ENCODE measurements at places on chromosomes 2 and 18. TPM values are rescaled to one million over a fixed set of nuclear protein-coding genes. Genes with fewer than 3 reads are reported as not detected.
A peak's percentile ranks its signal among the peaks of the same experiment; 100 is the strongest.

GRCh38 chr18:29188760-29189159 is 1011.8 kb upstream of the CDH2 start:
- no peak for DNase-seq

ANKRD53 gene
- 1.4 TPM for polyA plus RNA-seq

DNA sequence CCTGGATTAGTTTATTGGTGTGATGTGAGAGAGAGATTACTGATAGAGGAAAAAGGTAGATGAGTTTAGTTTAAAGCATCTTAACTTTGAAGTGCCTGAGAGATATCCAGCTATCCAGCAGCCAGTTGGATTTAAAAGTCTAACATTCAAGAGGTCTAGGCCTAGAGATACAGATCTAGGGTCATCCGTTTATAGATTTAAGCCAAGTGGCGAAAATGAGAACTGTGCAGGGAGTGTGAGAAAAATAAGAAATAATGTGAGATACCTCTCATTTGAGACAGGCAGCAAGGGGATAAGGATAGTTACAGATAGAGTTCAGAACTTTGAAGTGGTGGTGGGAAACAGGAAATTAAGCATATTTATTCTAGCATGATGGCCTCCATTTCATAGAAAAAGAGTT is 5.3 kb upstream of the ORC2 start:
- no peak for DNase-seq

- no peak for DNase-seq
Observed at GRCh38 chr2:56206250-56206649, 22.5 kb downstream of the CCDC85A start.

SERPINE2 gene
- polyA plus RNA-seq: 44.3 TPM

- DNase-seq: no peak
Observed at GRCh38 chr2:174280596-174280995, 32.3 kb upstream of the OLA1 start.

GRCh38 chr2:217732992-217733391 is 269.8 kb downstream of the TNS1 start:
- DNase-seq: no peak

DNA sequence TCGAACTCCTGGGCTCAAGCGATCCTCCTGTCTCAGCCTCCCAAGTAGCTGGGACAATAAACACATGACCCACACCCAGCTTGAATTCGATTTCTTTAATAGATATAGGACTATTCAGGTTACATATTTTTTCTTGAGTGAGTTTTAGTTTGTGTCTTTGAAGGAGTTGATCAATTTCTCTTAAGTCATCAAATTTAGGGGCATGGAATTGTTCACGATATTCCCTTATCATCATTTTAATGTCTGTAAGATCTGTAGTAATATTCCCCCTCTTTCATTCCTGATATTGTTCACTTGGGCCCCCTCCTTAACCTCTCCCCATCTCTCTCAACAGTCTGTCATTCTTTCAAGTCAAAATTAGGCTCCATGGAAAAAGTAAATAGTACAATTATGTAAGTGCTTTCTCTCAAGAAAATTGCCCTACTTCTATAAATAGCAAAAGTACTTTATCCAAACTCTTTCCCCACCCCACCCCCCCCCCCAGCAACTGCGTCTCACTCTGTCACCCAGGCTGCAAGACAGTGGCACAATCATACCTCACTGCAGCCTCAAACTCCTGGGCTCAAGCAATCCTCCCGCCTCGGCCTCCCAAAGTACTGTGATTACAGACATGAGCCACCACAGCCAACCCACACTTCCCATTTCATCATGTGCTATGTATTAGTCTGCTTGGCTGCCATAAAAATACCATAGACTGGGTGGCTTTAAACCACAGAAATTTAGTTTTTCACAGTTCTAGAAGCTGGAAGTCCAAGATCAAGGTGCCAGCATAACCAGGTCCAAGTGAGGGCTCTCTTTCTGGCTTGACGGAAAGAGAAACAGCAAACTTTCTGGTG is 20.1 kb downstream of the WDR33 start:
- no peak for DNase-seq

DNA sequence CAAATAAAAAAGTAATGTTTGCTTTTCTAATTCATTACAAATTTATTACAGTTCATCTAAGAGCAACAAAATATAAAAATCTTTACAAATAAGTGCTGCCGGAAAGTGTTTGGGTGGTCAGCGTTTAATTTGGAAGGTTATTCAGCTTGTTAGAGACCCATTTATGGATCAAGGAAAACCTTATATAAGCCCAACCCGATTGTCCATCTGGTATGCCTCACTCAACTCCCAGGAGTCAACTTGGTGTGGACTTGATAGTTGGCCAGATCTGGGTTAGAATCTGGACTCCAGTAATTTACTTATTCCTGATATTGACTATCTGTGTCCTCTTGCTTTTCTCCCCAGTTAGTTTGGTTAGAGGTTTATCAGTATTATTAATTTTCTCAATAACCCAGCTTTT is 106.2 kb downstream of the KCTD1 start:
- peak; percentile 36 for DNase-seq

DYNAP gene
- polyA plus RNA-seq: not detected
